Suppressor macrophage treated with lipopolysaccharide for 1 hour (primary cell): ENCODE measurements at places on chromosomes 12 and 14.

DNA sequence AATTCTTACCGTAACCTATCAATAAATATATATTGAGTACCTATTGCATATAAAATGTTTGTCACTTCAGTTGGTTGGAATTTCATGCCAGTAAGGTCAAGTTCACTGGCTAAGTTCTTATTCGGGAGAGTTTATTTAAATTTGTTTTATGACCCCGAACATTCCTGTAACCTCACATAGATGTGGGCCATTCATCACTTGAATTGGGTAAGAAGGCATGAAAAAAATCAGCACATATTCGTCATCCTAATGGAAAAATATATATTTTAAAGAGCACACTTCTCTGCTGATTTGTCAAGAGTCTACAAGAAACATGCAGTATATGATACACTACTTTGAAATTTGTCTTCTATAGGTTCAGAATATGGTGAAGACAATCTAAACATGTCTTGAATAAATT lies 263.4 kb downstream of the CCDC91 start:
- DNase-seq, result no peak

GRCh38 chr12:40325349-40325960 lies 100.7 kb downstream of the LRRK2 start:
- DNase-seq, result peak; percentile 31

DNA sequence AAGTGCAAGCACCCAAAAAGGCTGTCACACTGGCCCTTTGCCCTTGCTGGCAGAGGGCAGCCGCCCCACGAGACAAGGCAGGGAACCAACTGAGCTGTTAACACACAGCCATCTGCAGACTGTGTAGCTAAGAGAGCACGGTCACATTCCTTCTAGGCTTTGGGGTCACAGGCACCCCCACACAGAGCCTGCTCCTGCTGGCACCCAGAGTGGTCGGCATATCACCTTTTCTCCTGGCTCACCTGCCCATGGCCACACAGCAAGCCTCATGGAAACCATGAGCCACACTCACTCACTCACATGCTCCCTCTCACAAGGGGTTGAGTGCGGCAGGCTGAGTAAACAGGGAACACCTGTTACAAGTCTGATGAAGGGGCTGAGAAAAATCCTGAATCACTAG lies 214.5 kb downstream of the PCNX1 start:
- no peak for DNase-seq

GRCh38 chr14:96126339-96126782 lies 78.3 kb upstream of the BDKRB2 start:
- DNase-seq, result no peak

DNA sequence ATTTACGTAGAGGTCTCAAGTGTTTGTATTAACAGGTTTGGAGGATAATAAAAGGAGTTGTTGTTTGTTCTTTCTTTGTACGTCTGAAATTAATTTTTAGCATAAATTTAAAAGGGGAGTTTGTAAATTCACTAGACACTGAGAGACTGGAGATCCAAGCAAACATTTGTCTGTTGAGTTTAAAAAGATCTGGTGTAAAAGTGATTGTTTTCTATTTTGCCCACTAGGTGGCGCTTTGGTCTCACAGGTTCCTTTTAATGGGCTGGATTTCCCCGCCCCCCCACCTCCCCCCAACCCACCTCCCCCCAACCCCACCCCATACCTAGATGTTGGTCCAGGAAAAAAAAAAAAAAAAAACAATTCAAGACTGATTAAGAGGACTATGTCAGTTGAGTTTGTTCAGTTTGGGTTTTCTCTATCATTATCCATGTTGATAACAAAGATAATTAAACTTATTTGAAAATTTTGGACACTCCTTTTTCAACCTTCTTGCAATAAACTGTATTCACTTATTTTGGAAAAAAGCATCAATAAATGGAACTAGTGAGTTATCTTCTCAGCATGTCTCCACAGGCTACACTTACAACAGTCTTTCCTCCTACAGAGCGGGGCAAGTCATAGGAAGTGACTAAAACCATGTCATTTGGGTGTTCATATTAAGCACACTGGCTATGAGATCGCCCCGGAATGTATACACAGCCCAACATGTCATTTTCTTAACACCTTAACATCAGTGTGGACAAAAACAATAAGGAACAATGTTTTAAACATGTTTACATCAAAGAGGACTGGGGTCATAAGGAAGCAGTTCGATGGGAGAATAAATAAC lies 841.1 kb downstream of the NRXN3 start:
- DNase-seq, result peak; percentile 55

DNA sequence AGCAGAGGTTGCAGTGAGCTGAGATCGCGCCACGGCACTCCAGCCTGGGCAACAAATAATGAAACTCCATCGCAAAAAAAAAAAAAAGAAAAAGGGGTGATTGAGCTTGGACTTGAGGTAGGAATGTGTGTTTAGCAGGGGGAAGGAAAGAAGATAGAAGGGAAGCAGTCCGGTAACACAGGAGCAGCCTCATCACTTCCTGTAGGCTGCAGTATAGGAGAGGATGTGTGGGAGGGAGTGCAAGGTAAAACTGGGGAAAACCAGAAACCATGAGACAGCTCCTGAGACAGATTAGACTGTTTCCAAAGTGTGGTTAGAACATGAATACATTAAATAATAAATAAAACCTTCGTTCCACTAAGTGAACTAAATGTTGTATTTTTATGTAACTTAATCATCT lies 49.2 kb downstream of the FGD4 start:
- no peak for DNase-seq

- no peak for DNase-seq
Measured at GRCh38 chr12:16613199-16613598, 7.2 kb upstream of the LMO3 start.

DNA sequence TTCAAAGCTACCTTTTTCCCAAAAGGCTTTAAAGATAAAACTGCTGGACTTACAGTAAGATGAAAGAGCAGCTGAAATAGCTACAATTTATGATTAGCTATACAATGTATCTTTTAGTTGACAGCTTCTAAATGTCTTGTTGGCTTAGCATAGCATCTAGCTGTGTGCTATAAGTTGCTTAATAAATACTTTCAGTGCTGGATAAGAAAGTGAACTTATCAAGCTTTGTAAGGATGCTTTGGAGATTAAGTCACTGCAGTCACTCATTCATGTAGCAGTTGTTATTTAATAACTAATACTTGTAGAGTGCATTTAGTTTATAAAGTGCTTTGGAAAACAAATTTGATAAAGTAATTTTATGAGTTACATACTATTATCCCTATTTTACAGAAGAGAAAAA lies 14.6 kb downstream of the CFAP54 start:
- DNase-seq, result no peak

DNA sequence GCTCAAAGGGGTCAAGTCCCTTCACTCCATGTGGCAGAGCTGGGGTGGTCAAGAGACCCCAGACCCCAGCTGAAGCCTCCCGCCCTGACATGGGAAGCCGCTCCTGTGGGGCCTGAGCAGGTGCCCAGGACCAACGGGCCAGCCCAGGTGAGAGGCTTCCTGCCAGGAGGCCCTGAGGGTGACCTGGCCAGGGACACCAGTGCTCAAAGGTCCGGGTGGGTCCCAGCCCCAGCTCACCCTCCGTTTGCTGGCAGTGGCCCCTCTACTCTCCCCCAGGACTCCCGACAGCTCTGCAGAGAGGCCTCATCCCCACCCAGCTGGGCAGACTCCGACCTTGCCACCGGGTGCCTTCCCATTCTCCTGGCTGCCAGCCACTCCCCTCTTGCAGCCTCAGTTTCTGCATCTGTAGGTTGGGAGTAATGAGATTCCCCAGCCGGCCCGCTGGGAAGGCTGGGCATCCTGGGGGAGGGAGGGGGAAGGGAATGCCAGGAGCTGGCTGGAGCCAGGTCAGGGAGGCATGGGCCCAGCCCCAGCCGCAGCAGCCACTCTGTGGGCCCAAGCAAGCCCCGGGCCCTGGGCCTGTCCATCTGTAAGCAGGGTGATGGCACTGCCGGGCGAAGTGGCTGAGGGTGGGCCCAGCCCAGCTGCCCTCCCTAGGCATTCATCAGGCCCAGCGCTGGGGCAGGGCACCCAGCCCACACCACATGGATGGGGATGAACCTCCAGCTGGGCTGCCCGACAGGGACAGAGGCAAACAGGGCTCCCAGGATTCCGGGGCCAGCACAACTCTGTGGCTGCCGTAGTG lies 10.3 kb upstream of the INF2 start:
- no peak for DNase-seq

DNA sequence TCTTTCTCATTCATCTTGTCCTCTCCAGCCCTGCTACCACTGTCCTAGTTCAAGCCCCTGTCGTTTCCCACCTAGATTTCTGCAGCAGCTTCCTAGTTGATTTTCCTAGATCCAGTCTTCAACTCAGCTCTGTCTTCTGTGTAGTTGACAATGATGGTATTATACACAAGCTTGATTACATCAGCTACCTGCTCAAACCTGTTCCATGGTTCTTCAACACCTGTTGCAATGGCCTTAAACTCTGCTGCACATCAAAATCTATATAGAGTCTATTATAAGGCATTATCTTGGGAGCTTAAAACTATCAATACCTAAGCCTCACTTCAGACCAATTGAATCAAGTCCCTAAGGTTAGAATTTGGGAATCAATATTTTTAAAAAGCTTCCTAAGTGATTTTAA lies 71.7 kb upstream of the PELI2 start:
- no peak for DNase-seq

GRCh38 chr12:98373025-98373554 lies 142.3 kb upstream of the TMPO start:
- peak; percentile 38 for DNase-seq
